ENCODE measurements at places on chromosomes 3 and 15. TPM values are rescaled to one million over a fixed set of nuclear protein-coding genes. Genes with fewer than 3 reads are reported as not detected.

CFAP100 gene
- total RNA-seq: not detected

GRK7 gene
- not detected for total RNA-seq

TBC1D23 gene
- total RNA-seq: 18.5 TPM

APH1B gene
- 3.3 TPM for total RNA-seq

SSR3 gene
- 116 TPM for total RNA-seq

C2CD4A gene
- 0.50 TPM for total RNA-seq

All from left lobe of liver (tissue), 2 donors.